ENCODE measurements at places on chromosomes 2 and 18.

- no peak for DNase-seq
These were observed 120.4 kb downstream of the ACKR3 start for GRCh38 chr2:236689981-236690380.

DNA sequence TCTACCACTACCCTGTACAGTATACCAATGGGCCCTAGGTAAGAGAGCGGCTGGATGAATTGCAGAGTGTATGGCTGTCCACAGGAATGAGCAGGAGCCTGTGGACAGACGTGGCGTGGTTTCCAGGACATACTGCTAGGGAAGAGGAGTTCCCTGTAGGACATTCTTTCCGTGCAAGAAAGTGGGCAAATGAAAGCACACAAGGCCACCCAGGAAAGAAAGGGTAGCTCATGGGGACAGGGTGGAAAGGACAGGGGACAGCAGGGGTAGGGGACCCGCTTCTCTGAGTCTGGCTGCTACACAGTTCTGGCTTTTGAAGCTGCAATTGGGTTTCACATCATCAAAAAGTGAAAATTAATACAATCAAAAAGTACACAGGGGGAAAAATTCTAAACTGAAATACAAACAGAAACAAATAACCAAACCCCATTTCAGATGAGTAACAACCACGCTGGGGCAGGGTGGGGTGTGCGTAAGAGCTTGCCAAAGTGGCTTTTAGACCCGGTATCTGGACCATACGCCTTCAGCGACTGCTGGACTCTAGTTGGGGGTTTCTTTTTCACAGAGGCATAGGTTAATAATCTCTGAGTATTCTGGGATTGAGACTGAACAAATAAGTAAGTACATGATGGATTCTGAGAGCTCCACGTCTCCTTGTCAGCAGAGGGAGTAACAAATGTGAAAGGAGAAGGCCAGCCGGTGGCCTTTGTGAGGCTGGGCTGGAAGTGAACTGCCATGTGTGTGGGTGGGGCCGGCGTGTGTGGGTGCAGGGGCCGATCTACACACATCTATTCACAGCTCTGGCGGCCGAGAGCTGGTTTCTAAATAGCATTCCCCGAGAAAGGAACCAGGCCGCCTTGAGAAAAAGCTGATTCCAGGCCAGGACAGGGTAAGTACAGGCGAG, 84.0 kb downstream of the HDAC4 start:
- no peak for DNase-seq

DNA sequence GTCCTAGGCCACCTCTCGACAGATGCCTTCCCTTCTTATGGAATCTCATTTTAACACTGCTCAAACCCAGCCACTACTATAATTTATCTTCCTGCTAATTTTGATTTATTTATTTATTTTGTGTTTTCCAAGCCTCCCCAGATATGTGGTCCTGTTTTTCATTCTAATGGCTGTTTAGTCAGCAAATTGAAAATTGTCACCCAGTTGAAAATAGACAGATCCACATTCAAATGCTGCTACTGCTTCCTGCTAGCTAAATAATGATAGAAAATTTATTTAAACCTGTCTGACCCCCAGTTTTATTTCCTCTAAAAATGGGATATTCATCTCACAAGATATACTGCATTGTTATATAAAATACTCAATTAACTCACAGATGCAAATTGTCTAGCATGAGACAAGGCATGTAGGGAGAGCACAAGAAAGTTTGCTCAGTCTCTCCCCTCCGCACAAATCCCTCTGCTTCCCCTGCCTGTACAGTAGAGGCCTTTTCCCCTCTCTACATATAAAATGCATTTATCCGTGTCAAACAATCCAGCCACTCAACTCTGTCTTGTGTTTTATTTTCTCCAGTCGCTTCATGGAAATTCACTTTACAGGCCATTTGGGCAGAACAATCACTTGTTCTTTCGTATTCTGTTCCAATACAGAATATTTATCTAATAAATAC, 389.9 kb downstream of the SOX11 start:
- DNase-seq: no peak

DNA sequence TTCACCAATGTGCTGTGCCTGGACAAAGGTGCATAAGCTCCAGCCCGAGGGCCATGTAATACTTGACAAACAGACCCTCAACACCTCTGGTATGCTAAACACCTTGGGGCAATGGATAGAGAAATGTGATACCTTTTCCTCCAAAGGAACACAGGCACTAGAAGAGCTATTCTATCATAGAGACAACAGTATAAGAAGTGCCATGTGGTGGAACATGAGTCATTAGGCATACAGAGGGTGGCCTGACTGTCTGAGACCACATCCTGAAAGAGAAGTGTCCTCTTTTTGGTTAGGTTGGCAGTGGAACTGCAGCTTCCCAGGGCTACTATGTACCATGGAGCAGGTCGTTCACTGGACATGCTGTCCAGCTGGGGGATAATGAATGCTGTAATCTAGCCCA, 153.9 kb downstream of the INSIG2 start:
- no peak for DNase-seq

Data from T1000 (cell line).